NCI-H1417 treated with DMSO at 0.1 percent for 48 hours (cell line): ENCODE measurements at places on chromosomes 5 and 9.

DNA sequence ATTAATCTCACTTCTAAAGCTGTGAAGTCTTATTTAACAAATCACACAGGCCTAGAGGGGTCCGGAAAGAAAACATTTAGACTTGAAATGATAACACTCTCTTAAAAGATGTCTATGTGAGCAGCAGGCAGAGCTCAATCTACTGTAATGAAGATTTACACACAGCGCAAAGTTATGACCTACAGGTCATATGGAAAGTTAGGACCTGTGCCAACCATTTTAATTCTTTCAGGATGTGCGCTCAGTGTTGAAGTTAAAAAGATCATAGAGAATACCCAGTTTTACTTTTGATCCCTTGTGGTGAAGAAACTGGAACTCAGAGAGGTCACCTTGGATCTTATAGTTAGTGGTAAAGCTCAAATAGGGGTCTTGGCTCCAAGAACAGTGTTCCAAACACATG is 3.1 kb upstream of the CREBRF start:
- DNase-seq = no peak

- no peak for DNase-seq
These were observed 204.8 kb downstream of the HCN1 start for GRCh38 chr5:45491368-45491767.

GRCh38 chr9:130024597-130024994 is 18.4 kb downstream of the FNBP1 start:
- DNase-seq = no peak

DNA sequence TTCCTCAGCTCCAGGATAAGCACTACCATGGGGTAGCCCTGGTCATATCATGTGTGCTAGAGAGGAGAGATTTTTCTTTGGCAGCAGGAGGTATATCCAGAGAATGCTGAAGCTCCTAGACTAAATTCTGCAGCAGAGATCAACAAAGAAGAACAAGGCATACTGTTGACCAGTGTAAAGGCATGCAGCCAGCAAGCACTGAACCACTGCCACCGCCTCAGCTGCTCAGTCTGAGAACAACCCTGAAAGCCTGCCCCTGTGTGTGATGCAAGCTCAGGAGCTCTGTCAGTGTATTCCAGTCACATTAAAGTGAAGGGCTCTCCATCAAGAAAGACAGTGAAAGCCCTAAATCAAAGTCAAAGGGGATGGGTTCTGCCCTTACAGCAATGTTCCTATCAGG is 439.5 kb upstream of the CD180 start:
- no peak for DNase-seq

GRCh38 chr9:88041447-88041846 is 67.1 kb upstream of the CDK20 start:
- DNase-seq = no peak

DNA sequence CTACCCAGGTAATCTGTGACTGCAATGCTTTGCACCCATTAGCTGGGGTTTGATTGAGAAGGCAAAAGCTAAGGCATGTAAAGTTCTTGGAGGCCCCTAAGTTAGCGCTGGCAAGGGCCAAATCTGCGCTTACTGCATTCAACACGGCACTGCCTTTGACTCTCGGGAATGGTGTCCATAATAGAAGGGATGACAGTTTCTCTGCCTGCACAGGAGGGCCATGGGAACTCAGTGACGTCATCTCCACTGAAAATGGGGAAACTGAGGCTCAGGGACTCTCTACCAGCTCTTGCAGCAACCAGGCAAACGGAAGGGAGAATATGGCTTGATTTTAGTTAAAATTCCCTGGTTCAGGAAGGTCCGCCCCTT is 487 bp downstream of the SPATA24 start:
- no peak for DNase-seq
